H9 (cell line): ENCODE measurements at places on chromosomes 6 and 20. TPM values are rescaled to one million over a fixed set of nuclear protein-coding genes. Genes with fewer than 3 reads are reported as not detected.
A peak's percentile ranks its signal among the peaks of the same experiment; 100 is the strongest.

DNA sequence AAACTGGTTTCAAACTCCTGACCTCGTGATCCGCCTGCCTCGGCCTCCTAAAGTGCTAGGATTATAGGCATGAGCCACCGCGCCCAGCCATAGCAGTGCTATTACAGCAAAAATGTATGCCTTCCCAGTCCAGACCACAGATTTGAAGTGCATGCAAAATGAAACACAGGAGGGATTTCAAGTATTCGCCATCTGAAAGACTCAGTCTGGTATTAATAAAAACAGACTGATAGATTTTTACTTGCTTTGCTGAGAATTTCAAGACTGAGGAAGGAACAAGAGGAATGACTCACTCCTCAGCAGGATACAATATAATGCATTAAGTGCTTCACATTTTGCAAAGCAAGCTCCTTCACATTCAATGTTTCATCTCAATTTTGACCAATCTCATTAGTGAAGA is 134.9 kb downstream of the TMEM200A start:
- H3K27ac ChIP-seq, result no peak overlapping the region
- H3K4me3 ChIP-seq, result no peak overlapping the region
- no peaks in the 10 kb centered on the region for H3K36me3 ChIP-seq
- no peak for DNase-seq
- no peaks in the 10 kb centered on the region for H3K4me1 ChIP-seq

DNA sequence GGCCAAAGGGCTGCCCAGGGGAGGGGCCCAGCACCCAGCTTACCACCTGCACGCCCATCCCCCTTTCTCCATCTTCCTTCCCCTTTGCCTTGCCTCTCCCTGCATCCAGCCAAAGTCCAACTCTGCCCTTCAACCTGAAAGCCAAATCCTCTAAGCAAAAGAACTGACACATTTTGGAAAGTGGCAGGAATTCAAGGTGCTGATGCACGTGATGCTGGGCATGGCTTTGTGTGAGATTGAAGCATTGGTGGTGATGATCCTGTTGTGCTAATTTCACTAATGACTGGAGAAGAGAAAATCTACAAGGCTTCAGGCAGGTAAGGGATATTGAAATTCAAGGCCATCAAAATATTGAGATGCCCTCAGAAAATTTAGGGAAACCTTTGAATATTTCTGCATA is 23.3 kb downstream of the SYNDIG1 start:
- no peak overlapping the region for H3K4me3 ChIP-seq
- H3K4me1 ChIP-seq, result peaks cover 14% of the 10 kb centered on the region
- no peaks in the 10 kb centered on the region for H3K27me3 ChIP-seq
- no peak for DNase-seq

The TINAG gene
- total RNA-seq, result not detected in 2 replicates

The TREML2 gene
- 0.07 TPM in 2 replicates for total RNA-seq

The NRN1 gene
- total RNA-seq, result not detected in 2 replicates

DNA sequence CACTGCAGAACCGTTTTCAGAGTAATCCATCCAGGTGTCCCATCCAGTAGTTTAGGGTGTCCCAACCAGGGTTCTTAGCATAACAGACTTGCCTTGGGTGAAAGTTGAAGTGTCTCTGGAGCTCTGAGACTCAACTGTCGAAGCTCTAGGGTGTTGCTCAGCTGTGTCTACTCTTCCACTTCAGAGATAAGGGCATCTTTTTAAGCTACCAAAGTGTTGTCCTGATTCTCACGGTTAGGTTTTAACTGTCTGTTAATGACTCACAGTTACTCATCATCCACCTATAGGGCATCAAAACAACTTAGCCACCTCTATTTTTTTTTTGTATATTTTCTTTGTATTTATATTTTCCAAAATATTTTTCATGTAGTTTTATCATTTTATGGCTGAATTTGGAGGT is 36.9 kb upstream of the TBX18 start:
- H3K27ac ChIP-seq, result no peak overlapping the region
- H3K36me3 ChIP-seq, result no peaks in the 10 kb centered on the region
- DNase-seq, result no peak
- no peak overlapping the region for H3K4me3 ChIP-seq
- no peaks in the 10 kb centered on the region for H3K27me3 ChIP-seq
- no peaks in the 10 kb centered on the region for H3K4me1 ChIP-seq

The SPATS1 gene
- total RNA-seq, result not detected in 2 replicates

DNA sequence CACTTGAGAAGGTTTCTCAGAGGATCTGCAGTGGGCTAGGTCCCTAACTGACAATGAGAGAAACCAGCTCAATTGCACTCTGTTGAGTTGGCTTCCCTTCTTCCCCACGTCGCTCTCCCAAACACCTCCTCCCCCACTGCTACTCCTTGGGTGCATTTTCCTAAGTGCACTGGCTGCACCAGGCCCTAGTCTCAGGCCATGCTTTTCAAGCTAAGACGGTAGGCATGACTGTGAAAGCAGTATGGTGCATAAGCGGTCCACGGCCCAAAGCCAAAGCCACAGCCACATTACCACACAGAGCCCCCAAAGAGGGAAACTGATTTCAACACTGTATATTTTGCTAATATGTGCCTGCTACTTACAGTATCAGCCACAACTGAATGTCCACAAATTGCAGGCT is 62.1 kb upstream of the RBM24 start:
- no peaks in the 10 kb centered on the region for H3K4me1 ChIP-seq
- no peaks in the 10 kb centered on the region for H3K27me3 ChIP-seq
- H3K36me3 ChIP-seq, result no peaks in the 10 kb centered on the region

- H3K27me3 ChIP-seq, result peaks cover 22% of the 10 kb centered on the region; the same call in 1 of the 2 replicates
- H3K4me1 ChIP-seq, result no peaks in the 10 kb centered on the region
- H3K4me3 ChIP-seq, result peak overlapping the region; percentile 83
- no peaks in the 10 kb centered on the region for H3K36me3 ChIP-seq
- no peak for DNase-seq
- H3K27ac ChIP-seq, result no peak overlapping the region
Measured at GRCh38 chr6:37534893-37535292, 35.2 kb upstream of the CCDC167 start.

GRCh38 chr6:121809211-121809610 is 373.8 kb downstream of the GJA1 start:
- H3K4me1 ChIP-seq, result no peaks in the 10 kb centered on the region; the same call in 1 of the 2 replicates
- H3K4me3 ChIP-seq, result no peak overlapping the region
- H3K27me3 ChIP-seq, result no peaks in the 10 kb centered on the region

The IL20RA gene
- total RNA-seq, result 0.55 and 0.74 TPM in 2 replicates

GRCh38 chr6:118565311-118565960 is 17.3 kb downstream of the PLN start:
- no peak overlapping the region for H3K27ac ChIP-seq
- H3K4me1 ChIP-seq, result peaks cover 3% of the 10 kb centered on the region; the same call in 1 of the 2 replicates
- H3K27me3 ChIP-seq, result no peaks in the 10 kb centered on the region; the same call in 1 of the 2 replicates
- H3K36me3 ChIP-seq, result no peaks in the 10 kb centered on the region
- H3K4me3 ChIP-seq, result no peak overlapping the region

The DCBLD1 gene
- total RNA-seq, result 8.5 and 10.1 TPM in 2 replicates

DNA sequence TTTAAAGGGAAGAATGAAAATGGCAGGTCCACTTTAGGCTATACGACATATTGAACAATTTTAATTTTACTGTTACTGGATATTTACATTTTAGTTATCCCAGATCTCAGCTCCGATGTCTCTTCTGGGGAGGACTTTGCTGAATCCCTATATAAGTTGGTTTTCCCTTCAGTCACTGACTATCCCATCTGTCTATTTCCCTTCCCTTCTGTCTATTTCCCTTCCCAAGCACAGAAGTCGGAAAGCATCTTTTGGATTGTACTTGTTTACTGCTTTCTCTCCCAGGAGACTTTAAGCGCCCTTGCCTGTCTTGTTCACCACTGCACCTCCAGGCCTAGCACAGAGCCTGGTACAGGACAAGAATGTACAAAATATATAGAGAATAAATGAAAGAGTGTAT is 165.8 kb upstream of the SALL4 start:
- H3K4me3 ChIP-seq, result no peak overlapping the region
- no peaks in the 10 kb centered on the region for H3K27me3 ChIP-seq
- no peaks in the 10 kb centered on the region for H3K36me3 ChIP-seq
- no peak for DNase-seq

The NFATC2 gene
- total RNA-seq, result 0.57 and 0.61 TPM in 2 replicates

The GPANK1 gene
- 23.9 and 26.8 TPM in 2 replicates for total RNA-seq

DNA sequence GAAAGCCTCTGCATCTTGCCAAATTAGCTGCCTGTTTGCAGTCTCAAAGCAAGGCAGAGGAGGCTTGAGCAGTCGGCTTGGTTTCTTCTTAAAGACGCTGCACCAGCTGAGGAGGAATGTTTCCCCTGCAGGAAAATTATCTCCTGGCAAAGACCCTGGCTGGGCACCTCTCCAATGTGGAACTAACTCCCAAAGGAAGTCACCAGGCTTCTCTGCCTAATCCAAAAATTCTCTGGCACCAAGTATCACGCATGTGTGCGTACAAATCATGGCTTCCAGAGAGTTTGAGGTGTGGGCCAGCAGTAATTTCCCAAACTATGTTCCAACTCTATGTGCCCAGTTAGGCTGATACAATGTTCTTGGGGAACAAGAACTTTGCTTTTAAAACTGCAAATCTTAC is 176.2 kb downstream of the KIF16B start:
- peaks cover 11% of the 10 kb centered on the region for H3K36me3 ChIP-seq
- DNase-seq, result no peak
- H3K27ac ChIP-seq, result no peak overlapping the region
- H3K4me3 ChIP-seq, result no peak overlapping the region
- no peaks in the 10 kb centered on the region; the same call in 1 of the 2 replicates for H3K4me1 ChIP-seq

- H3K4me3 ChIP-seq, result no peak overlapping the region
- H3K4me1 ChIP-seq, result no peaks in the 10 kb centered on the region
- H3K36me3 ChIP-seq, result peaks cover 14% of the 10 kb centered on the region
- DNase-seq, result no peak
- H3K27ac ChIP-seq, result no peak overlapping the region
Measured at GRCh38 chr6:169545982-169546381, 155.8 kb downstream of the WDR27 start.

DNA sequence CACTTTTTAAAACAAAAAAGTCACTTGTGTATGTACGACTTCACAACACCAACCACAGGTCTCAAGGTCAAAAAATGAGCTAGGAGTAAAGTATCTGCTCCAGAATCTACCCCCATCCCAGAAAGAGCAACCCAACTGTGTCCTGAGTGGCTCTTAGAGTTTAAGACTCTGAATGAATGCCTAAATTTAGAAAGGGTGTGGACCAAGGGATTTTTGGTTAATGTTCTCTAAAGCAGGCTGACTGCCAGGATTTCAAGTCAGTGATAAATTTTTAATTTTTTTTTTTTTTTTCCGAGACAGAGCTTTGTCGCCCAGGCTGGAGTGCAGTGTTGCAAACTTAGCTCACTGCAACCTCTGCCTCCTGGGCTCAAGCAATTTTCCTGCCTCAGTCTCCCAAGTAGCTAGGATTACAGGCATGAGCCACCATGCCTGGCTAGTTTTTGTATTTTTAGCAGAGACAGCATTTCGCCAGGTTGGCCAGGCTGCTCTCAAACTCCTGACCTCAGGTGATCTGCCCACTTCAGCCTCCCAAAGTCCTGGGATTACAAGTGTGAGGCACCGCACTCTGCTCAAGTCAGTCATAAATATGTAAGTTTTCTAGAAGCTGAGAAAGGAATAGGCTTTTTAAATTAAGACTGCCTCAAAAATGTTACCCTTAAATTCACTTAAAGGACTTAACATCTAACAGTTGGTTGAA is 20.2 kb downstream of the STAU1 start:
- no peak overlapping the region for H3K27ac ChIP-seq
- no peak overlapping the region for H3K4me3 ChIP-seq
- peaks cover 20% of the 10 kb centered on the region for H3K36me3 ChIP-seq
- H3K27me3 ChIP-seq, result no peaks in the 10 kb centered on the region
- no peaks in the 10 kb centered on the region for H3K4me1 ChIP-seq
- no peak for DNase-seq

The GPR63 gene
- 5.2 and 5.9 TPM in 2 replicates for total RNA-seq

DNA sequence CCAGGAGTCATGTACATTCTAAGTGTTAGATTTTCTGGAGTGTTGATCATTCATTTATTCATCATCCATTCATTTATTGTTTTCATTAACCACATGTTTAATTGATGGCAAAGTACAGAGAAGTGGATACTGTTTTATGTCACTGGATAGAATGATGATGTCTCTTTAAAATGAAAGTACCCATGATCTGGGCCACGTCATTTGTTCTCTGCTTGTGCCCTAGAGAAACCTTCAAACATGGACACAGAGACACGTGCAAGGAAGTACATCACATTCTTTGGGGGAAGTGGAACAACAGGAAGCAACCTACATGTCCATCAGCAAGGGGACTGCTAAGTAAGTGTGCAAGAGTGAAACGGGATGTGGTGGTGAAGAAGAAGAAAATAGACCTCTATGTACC is 75.8 kb upstream of the TSHZ2 start:
- no peaks in the 10 kb centered on the region for H3K36me3 ChIP-seq
- H3K4me3 ChIP-seq, result no peak overlapping the region
- no peak overlapping the region for H3K27ac ChIP-seq
- DNase-seq, result no peak

GRCh38 chr6:5111626-5112025 is 26.5 kb downstream of the PPP1R3G start:
- no peaks in the 10 kb centered on the region for H3K36me3 ChIP-seq
- no peak overlapping the region for H3K4me3 ChIP-seq
- H3K27ac ChIP-seq, result no peak overlapping the region

DNA sequence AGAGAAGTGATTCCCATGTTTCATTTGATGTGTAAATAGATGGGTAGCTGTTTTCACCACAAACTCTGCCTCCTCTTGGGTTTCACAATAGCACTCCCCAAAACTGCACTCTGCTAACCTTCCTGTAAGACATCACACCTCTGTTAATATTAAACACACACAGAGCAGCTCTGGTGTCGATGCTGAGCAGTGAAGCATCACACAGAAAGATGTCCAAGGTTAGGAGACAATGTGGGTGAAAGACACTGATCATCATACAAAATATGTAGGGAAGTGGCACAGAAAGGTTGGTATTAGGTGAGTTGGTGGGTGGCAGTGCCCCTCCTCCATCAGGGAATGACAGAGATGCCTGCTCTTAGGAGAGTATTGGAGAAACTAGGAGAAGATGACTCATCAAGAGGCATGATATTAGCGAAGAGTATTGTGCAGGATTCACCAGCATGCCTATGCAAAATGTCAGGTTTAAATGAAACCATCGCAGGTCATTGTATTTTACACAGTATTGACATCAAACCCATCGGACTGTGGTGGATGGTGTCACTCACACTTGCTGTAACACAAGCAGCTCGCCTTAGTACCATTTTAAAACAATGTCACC is 199.7 kb downstream of the TBXT start:
- H3K4me3 ChIP-seq, result no peak overlapping the region
- no peak overlapping the region for H3K27ac ChIP-seq
- H3K36me3 ChIP-seq, result no peaks in the 10 kb centered on the region

The DPPA5 gene
- 1.2 TPM in 2 replicates for total RNA-seq

The TRIM26 gene
- 33.9 and 35.8 TPM in 2 replicates for total RNA-seq

- peak; percentile 79 for DNase-seq
- peaks cover 58% of the 10 kb centered on the region for H3K27me3 ChIP-seq
- no peak overlapping the region for H3K27ac ChIP-seq
- H3K36me3 ChIP-seq, result no peaks in the 10 kb centered on the region
Measured at GRCh38 chr6:75204217-75204958, 1.5 kb downstream of the COL12A1 start.

The CFB gene
- 0.31 and 0.39 TPM in 2 replicates for total RNA-seq

- H3K4me3 ChIP-seq, result no peak overlapping the region
- no peak for DNase-seq
- peaks cover 13% of the 10 kb centered on the region for H3K36me3 ChIP-seq
- H3K27me3 ChIP-seq, result no peaks in the 10 kb centered on the region
- no peaks in the 10 kb centered on the region for H3K4me1 ChIP-seq
- H3K27ac ChIP-seq, result no peak overlapping the region
Measured at GRCh38 chr6:116695401-116695800, 14.4 kb downstream of the KPNA5 start.

GRCh38 chr20:33431797-33432381 is 11.7 kb downstream of the SNTA1 start:
- DNase-seq, result no peak
- H3K27me3 ChIP-seq, result no peaks in the 10 kb centered on the region
- no peak overlapping the region for H3K4me3 ChIP-seq
- peaks cover 4% of the 10 kb centered on the region; the same call in 1 of the 2 replicates for H3K36me3 ChIP-seq
- no peak overlapping the region for H3K27ac ChIP-seq
